Foreskin melanocyte (primary cell): ENCODE measurements at places on chromosomes 11 and 22.
A peak's percentile ranks its signal among the peaks of the same experiment; 100 is the strongest.

- DNase-seq: no peak
Observed at GRCh38 chr11:107702109-107702660, 9.7 kb downstream of the SLN start.

DNA sequence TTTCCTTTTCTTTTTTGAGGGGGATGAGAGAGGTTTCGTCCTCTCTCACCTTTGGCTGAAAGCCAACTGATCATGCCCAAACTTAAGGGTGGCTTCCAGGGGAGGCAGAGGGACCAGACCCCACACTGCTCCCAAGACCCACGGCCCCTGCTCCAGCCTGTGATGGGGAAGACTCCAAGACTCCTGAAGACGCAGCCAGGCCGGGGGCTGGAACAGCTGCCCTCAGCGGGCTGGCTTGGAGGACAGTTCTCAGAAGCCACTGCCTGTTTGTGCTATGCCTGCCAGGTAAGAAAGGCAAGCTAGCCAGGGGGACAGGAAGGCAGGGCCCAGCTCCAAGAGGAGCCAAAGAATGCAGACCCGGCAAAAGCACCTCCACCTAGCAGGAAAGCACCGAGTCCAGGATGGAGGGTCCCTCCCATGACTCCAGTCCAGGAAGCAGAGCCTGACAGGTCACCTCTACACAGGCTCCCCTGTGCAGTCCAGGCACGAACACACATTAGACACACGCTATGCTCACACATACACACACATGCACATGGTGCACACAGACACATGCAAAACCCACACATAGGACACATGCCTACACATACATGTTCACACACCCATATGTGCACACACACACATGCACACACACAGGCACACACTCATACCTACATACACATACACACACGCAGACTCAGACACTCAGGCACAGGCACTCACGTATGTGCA, 31.3 kb downstream of the GNB1L start:
- DNase-seq: no peak

GRCh38 chr11:2382936-2383851, 6.1 kb downstream of the CD81 start:
- DNase-seq: peak; percentile 81

DNA sequence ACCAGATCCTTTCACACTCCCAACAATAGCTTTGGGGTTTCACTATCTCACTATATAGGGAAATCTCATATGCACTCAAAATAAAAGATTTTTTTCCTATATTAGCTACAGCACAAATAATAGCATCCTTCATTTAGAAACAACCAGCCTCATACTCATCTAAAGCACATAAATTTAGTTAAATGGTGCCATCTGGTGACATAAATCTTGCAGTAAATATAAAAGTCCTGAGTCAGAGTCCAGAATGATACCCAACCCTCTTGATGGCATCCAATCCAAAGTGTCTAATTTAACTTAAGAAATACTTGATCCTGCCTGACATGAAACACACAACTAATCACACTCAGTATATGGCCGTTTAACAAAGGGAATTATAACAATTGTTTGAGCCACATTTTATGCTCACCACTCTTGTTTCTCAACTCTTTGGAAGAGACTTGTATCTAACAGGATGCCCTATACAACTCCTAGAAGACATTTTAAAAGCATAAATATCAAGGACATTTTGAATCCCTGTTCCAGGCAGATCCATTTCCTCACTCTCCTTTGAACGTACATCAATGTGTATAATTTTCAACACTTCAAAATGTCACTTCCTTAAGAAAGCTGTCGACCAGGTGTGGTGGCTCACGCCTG, 36.2 kb downstream of the DLG2 start:
- peak; percentile 41 for DNase-seq

GRCh38 chr11:33476945-33477606, 219.9 kb downstream of the HIPK3 start:
- no peak for DNase-seq

DNA sequence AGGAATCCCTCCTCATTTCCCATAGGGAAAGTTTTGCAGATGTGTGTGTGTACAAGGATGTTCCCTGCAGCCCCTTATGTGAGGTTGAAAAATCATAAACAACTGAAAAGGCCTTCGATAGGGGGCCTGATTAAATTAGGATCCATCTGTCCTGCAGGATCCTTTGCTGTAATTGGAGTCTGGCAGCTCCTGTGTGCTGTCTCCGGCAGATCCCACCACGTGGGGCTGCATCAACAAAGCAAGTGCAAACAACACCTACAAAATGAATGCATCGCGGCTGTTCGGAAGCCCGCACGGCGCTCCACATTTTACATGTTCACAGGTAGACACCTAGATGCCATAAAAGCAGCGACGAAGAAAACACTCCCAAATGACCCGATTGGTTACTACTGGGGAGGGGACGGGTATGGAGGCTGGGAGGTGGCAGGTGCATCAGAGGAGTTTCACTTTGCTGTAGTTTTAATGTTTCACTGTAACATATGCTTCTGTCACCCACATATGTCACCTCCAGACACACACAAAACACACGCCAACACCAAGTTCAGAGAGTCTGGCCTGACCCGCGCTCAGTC, 52.2 kb downstream of the NFAM1 start:
- DNase-seq: no peak

DNA sequence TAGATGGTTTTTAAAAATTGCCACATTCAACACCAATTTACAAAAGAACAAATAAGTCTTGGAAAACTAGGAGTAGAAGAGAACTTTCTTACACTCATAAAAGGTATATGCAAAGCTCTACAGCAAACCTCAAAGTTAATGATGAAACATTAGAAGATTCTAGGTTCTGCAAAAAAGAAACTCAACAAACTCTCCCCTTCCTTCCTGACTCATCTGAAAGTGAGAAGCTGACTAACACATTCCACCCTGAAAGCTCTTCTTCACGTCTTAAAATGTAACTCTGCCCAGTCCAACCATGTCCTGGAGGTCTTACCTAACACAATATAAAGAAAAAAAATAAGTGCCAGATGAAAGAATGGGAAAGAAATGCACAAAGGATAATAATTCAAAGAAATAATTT, 218.9 kb upstream of the ISX start:
- DNase-seq: no peak

- DNase-seq: no peak
Observed at GRCh38 chr11:62075438-62075837, 48.4 kb upstream of the INCENP start.

- no peak for DNase-seq
Observed at GRCh38 chr11:76553554-76554476, 109.0 kb downstream of the EMSY start.

DNA sequence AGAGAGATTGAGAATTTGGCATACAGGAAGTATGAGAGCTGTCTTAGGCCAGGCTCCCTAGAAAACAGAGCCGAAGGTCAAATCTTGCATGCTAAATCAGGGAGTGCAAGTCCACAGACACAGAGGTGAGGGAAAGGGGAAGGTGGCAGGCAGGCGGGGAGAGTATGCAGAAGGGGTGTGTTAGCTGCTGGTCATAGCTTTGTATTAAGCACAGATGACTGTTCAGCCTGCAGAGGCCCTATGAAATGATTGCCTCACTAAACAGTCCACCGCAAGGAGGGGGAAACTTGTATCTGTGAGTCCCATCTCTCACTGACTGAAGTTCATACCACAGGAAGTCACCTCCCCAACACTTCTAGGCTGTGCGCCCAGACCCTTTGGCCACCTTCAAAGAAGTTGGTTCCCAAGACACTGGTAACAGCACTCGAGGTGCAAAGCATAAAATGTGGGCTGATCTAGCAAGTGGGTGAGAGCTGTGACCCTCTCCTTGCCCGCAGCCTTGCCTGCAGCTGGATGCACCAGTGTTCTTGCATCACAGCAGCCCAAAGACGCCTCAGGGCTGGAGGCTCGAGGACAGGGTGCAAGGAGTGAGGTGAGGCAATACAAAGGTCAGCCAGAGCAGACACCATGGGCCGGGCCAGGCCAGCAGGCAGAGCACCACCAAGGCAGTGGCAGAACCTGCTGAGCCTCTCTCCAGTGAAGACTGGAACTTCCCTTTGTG, 115.3 kb upstream of the TBCEL start:
- DNase-seq: no peak

DNA sequence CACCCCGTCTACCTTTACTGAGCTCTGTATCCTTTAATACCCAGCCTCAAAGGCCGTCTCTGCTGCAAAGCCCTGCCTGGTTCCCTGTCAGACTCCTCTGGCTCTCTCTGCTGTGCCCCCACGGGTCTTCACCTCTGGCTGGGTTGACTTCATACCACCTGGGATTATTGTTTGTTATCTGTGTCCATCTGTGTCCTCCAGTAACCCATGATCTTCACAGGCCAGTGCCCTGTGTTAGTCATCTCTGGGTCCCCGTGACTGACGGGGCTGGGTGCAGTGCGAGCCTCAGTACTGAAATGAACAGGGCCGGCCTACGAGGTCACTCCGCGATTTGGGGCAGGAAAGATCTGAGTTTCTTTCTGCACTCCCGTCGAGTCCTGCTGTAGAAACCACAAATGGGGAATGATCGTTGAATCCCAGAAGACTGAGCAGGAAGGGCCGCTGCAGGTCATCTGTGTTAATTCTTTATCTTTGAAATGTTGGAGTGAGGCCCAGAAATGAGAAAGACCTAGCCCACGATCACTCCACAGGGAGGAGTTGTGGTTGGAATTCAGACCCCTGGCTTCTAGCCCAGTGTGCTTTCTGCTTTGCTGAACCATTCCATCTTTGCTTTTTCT, 12.3 kb upstream of the TUB start:
- no peak for DNase-seq
